ENCODE measurements at places on chromosomes 2 and 18.

DNA sequence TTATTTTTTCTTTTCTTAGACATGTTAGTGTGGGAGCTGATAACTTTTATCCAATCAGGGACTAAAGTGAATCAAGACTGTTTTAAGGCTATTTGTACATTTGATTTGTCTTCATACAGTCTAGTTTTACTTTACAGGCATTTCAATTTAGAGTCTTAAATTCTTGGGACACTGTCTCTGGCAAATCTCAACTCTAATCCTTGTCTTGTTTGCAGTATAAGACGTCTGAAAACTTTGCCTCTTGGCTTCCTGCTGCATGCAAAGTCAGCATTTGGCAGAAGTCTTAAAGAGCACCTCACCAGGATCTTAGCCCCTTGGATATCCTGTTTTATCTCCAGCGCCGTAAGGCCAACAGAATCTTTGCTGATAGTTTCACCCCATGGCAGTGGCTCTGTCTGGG is 30.3 kb downstream of the SPOPL start:
- DNase-seq = no peak

GRCh38 chr2:174792309-174793025 is 28.2 kb upstream of the CHRNA1 start:
- no peak for DNase-seq

DNA sequence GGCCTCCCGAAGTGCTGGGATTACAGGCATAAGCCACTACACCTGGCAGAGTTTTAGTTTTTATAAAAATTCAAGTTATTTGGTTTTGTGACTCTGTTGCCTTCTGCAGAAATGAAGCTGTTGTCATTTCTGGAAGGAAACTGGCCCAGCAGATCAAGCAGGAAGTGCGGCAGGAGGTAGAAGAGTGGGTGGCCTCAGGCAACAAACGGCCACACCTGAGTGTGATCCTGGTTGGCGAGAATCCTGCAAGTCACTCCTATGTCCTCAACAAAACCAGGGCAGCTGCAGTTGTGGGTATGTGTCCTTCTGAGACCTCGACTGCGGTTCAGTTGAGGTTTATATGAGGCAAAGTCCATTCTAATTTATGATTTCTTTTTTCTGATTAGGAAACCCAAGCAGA is 7.2 kb downstream of the MTHFD2 start:
- DNase-seq = no peak

GRCh38 chr2:72919414-72920317 is 2.3 kb downstream of the EMX1 start:
- DNase-seq = no peak

DNA sequence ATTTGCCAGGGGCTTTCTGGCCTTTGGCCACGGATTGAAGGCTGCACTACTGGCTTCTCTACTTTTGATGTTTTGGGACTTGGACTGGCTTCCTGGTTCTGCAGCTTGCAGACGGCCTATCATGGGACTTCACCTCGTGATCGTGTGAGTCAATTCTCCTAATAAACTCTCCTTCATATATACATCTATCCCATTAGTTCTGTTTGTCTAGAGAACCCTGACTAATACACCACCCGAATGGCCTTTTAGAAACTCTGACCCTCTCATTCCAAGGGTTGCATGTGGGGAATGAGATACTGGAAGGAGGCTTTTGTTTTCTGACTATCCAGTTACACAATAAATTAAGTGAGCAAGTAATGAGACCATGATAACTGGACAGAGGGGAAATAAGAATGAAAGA is 430.7 kb downstream of the CDH2 start:
- no peak for DNase-seq

DNA sequence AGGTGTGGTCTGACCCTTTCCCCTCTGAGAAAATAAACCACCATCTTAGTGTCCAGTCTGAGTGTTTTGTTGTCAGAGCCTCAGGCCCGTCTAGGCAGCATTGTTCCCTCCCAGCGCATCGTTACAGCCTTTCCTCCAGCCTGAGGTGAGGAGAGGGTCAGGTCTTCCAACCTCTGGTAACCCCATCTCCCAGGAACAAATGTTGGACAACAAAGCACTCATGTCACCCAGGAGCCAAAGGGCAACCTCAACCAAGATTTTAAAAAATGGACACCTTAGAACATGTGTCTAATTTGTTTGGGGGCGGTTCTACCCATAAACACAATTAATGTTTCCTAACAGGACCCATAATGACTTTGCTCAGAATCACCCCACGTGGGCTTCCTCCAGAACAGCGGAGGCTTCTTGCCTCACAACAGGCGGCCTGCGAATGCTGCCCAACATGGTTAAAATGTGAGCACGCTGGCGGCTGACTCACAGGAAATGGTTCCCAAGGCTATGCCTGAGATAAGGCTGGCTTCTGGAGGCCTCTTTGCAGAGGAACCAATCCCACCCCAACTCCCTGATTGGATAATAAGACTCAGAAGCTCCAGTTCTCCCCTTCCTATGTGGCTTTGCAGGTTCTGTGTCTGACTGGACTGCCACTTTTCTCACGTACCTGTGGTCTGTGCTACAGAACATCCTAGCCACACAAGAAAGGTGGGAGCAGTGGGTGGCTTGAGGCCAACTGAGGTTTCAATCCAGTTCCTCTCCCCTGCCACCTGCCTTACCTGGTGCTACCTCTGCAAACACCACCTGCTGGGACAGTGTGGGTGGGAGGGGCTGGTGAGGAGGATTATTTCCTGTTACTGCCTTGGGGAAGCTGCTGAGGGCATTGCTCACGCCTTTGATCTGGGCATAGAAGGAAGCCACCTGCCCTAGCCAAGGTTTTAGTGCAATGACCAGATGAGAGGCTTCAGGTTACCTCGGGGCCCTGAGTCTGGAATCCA is 108.8 kb downstream of the B3GNT2 start:
- DNase-seq = peak; percentile 71

- no peak for DNase-seq
Measured at GRCh38 chr2:235961711-235962110, 206.5 kb downstream of the GBX2 start.

- no peak for DNase-seq
Measured at GRCh38 chr18:57953883-57954282, 90.1 kb upstream of the NEDD4L start.

DNA sequence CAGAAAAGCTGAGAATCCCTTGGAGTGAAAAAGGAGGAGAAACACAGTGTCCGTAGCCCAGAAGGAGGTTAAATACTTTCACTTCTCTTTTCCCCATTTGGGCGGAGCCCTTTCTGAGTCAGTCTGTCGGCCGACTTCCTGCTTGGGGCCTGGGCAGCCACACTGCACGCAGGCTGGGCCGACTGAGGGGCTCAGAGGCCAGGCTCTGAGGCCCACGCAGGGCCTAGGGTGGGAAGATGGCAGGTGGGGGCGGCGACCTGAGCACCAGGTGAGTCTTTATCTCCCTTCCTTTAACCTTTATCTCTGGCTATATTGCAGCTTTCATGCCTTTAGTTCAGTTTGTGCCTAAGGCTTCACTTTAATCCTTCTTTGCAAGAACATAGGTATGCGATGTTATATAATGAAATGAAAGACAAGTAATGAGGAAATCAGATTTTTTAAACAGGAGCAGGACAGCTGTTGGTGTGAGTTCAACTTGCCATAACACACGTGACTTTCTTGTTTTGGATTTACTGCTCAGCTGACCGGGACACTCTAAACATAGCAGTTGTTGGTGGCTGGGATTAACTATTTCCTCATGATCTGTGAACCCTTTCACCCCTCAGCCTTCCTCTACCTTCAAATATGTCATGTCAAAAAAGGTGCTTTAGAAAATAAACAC is at the start of gene SP100:
Gene SP100, plus strand, starts transcription at position 141 of the 661 bp plus-strand sequence. Its CDS starts 96 bp downstream, at position 237.
- peak; percentile 81 for DNase-seq

All from GM12878 (cell line).